CD4-positive, alpha-beta T cell treated with Interleukin-1 beta for 1 hour (primary cell): ENCODE measurements at places on chromosomes 11 and 22.

DNA sequence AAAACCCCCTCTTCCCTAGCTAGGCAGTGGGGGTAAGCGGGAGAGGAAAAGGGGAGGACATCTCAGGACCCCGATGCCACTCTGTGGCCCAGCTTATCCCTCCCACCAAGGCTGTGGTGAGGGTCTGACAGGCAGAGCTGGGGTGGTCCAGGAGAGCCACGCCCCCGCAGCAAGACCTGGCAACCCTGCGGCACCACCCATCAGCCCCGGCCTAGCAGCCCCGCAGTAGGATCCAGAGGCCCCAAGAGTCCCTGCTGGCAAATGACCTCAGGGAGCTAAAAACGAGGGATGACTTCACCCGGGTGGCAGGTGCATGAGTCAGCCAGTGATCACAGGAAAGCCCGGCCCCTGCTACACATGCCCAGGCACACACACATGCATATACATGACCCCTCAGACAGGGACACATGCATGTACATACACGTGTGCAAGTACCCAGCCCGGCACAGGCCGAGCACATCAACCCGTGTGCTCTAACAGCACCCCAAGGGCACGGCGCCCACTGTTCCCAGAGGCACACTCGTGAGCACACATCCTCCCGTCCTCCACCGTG, 32.3 kb downstream of the ARVCF start:
- no peak for DNase-seq

- DNase-seq = no peak
Measured at GRCh38 chr11:27443227-27443626, 29.4 kb downstream of the LGR4 start.

GRCh38 chr22:49008682-49009235, 818.9 kb downstream of the BRD1 start:
- DNase-seq = no peak

GRCh38 chr22:26576026-26576680, 13.8 kb downstream of the TPST2 start:
- DNase-seq = no peak

GRCh38 chr11:15153231-15153630, 38.5 kb downstream of the INSC start:
- no peak for DNase-seq
